ENCODE measurements at places on chromosomes 7 and 10. TPM values are rescaled to one million over a fixed set of nuclear protein-coding genes. Genes with fewer than 3 reads are reported as not detected.

WIPF3 gene
- total RNA-seq = not detected

CHST3 gene
- 4.6 TPM for total RNA-seq

PAPOLB gene
- 0.25 TPM for total RNA-seq

RBAK gene
- total RNA-seq = 4.9 TPM

CAMK2B gene
- total RNA-seq = 0.13 TPM

ZNF12 gene
- 20.5 TPM for total RNA-seq

HACD1 gene
- total RNA-seq = 12.9 TPM

CPA2 gene
- total RNA-seq = not detected

PCLO gene
- 3.0 TPM for total RNA-seq

DNA sequence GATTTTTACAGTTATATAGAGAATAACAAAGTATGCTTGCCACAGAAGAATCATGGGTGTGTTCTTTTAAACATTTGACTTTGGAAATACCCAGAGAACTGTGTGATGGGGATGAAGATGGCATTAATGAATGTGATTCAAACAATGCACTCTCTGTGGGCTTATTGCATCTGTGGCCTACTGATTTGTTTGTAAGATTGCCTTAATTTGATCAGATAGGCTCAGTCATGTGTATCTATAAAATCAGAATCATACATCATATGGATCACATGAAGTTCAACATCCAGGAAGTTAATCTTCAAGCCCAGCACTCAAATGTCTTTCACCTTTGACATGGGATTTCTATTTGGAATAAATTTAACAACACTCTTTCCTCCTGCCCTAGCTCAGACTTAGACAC is 410.9 kb downstream of the SUGCT start:
- DNase-seq = no peak

GRCh38 chr7:100949227-100949932 is at the start of gene MUC3A:
TSS of gene MUC3A (plus strand) at chr7:100949534. CDS start at chr7:100949625, 91 bp downstream.
- no peak for DNase-seq

DNA sequence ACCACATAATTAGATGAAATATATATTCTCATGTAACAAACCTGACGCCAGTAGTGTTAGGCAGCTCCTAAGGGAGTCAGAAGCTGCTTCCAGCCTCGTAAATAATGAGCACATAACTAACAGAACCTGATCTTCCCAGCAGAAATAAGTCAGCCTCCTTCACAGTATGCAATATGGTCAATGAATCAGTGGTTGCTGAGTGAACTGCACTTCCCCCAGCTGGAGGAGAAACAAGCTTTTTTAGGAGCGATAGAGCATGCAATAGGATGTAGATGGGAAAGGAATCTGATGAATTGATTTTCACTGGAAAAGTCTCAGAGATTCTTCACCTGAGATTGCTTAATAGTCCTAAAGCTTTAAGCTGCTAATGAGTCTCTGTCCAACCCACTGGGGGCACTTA is 337.2 kb upstream of the LRGUK start:
- DNase-seq = no peak

- DNase-seq = no peak
These were observed 137.5 kb downstream of the ST7 start for GRCh38 chr7:117090791-117091190.

DNA sequence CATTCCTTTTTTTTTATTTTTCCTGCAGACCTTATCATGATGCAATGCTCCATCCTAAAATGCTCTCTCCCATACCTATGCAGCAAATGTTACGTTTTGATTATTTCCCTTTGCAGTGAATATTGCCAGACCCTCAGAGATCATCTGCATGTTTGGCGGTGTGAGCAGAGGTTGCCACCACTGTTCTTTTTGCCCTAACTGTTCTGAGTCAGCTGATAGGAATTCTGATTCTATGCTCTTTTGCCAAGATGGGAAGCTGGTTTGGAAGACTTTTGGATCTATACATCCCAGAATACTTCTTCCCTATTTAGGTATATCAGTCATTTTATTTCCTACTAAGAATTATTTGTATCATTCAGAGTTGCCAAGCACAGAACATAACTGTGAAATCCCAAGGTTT is 130.5 kb downstream of the KLF6 start:
- DNase-seq = peak; percentile 13

- no peak for DNase-seq
These were observed 107.0 kb downstream of the WDR37 start for GRCh38 chr10:1163204-1163660.

- no peak for DNase-seq
These were observed 61.0 kb upstream of the MYL10 start for GRCh38 chr7:101690061-101690460.

DNA sequence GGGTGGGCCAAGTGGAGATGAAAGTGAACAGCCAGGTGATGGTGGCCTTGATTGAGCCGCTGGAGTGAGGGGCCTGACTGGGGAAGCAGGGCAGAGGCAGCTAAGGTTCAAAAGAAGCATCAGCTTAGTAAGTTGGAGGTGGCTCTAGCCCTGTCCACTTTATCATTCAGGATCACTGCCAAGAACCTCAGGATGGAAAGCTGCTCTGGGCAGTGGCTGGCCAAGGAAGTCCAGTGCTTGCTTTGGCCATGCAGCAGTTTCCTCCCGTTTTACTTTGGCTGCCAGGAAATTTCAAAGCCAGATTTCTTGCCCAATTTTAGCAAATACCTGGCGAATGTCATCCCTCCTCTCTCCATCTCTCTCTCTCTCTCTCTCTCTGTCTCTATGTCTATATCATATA is 384.9 kb downstream of the PLXNA4 start:
- DNase-seq = peak; percentile 72

DNA sequence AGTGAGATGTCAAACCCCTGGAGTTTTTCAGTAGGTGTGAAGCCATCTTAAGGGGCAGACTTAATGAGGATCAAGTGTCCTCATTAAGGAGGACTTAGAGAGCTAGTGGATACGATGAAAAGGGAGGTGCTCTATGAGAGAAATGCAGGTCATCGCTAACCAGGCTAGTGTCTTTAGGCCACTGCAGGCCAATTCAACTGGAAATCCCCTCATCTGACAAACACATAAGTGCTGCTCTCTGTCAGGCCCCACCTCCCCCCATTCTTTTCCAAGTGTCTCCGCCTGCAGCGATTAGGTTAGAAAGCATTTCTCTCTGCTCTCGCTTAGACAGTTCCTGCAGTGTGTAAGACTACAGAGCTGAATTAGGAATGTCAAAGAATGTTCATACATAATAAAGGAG is 33.7 kb downstream of the RBM28 start:
- DNase-seq = no peak

Measured in dermis microvascular lymphatic vessel endothelial cell (primary cell).